ENCODE measurements at places on chromosomes 5 and 9.

GRCh38 chr5:79729679-79730078 lies 40.0 kb downstream of the CMYA5 start:
- DNase-seq, result no peak

GRCh38 chr9:100911273-100911672 lies 117.3 kb upstream of the PLPPR1 start:
- no peak for DNase-seq

GRCh38 chr5:97420646-97421045 lies 237.6 kb upstream of the RIOK2 start:
- no peak for DNase-seq

- DNase-seq, result no peak
These were observed 9.2 kb downstream of the DCANP1 start for GRCh38 chr5:135437796-135438560.

DNA sequence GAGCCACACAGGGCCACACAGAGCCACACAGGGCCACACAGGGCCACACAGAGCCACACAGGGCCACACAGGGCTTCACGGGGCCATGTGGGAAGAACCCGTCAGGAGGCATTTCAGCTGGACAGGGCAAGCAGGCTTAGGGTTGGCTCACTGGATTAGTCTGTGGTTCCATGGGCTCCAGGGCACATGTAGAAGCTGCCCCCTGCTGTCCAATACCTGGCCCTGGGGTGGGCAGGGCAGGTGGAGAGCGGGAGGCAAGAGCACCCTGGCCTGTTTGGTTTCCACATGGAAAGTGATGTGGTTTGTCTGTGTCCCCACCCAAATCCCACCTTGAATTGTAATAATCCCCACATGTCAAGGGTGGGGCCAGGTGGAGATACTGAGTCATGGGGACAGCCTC lies 16.4 kb upstream of the LPCAT1 start:
- no peak for DNase-seq

- DNase-seq, result no peak
These were observed 8.3 kb downstream of the NANS start for GRCh38 chr9:98064623-98065392.

- DNase-seq, result no peak
These were observed 8.7 kb downstream of the NREP start for GRCh38 chr5:111748304-111748763.

- no peak for DNase-seq
These were observed 49.8 kb downstream of the CERT1 start for GRCh38 chr5:75461679-75462078.

GRCh38 chr5:99083197-99083596 lies 154.4 kb upstream of the CHD1 start:
- no peak for DNase-seq

DNA sequence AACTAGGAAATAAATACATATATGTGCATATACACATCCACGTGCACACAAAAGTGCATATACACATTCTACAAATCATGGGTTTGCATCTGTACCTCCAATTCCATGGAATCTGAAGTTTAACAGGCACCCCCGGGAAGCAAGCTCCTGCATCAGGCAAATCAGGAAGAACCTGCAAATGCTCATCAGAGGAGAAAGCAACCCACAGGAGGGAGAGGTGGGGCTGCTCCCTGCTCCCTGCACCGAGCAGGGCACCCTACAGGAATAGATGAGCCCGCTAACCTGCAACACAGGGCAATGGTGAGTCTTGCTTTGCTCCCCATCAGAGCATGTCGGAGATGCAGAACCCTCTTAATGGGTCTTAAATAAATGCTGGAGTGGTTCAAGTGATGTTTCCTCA lies 151.3 kb downstream of the DAB2IP start:
- DNase-seq, result no peak

DNA sequence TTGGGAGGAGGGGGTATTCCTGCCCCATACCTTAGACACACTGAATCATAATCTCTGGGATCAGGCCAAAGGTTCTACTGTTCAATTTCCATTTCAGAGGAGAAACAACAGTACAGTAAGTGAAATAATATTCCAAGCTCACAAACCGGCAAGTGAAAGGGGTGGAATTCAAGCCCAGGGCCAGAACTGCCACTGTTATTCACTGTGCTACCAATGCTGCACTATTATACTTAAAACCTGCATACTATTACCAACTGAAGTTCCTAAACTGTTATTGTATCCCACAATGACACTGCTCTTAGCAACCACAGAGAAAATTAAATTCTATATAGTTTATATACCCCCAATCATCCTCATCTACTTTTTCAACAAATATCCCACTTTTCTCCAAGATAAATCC lies 24.6 kb downstream of the SSBP2 start:
- no peak for DNase-seq

- no peak for DNase-seq
These were observed 40.8 kb downstream of the LIFR start for GRCh38 chr5:38515646-38516045.

GRCh38 chr5:142906863-142907671 lies 136.9 kb downstream of the ARHGAP26 start:
- DNase-seq, result no peak

DNA sequence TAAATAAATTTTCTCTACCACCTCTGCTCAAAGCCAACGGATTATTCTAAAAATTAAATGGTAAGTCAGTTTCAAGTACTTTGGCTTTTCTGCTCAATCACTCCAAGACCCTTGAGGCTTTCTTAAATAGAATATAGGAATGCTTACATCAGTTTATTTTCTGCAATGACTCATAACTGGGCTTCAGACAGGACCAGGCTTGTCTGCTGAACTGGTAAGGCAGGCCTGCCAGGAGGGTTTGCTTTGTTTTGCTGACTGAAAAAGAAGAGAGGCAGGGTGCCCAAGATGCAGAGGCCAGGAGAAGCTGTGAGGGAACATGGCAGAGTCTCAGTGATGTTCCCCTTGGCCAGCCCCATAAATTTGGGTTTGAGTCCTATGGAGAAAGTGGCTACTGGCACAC lies 60.3 kb upstream of the EPB41L4A start:
- DNase-seq, result no peak

GRCh38 chr9:103474156-103474555 lies 479.0 kb downstream of the CYLC2 start:
- DNase-seq, result no peak

DNA sequence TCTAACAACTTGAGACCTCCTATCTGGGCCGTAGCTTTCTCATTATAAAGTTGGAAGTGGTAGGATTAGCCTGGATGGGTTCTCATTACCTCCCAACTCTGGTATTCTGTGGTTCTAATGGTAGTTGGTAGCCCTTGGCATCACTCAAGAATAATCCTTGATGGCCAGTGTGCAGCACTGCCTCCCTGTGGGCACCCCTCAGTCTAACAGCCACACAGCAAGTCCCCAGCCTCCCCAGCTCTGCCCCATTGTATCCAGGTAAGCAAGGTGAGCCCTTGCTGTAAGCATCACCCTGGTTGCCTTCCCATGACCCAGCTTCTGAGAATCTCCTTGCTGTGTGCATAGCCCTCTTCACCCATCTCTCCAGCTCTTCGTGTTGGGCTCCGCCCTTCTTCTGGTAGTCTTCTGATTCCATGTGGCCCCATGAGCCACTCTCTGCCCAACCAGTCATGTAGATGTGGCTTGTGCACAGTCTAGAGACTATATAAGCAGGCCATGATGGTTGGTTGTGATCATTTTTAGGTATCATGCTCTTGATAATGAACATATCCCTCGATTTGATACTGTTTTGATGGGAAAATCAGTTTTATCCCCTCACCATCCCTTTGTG lies 57.6 kb upstream of the GRHPR start:
- no peak for DNase-seq

GRCh38 chr5:54721951-54722654 lies 204.5 kb downstream of the SNX18 start:
- no peak for DNase-seq

DNA sequence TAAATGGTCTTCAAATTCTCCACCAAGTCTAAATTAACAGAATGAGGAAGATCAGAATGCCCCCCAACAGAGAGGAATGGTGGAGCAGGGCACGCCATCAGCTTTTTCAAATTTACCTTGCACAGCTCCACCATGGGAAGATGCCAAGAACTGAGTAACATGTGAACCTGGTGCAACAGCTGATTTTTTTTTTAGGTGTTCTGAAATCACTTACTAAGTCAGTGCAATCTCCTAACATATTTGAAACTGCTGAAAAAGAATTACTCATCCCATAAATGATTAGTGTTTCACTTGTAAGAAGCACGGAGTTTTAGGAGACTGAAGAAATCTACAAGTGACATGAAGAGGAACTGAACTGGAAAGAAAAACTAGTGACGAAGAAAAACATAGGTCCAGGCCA lies 5.1 kb downstream of the TMEM245 start:
- no peak for DNase-seq

- no peak for DNase-seq
These were observed 25.0 kb upstream of the SLC9A3 start for GRCh38 chr5:549229-549628.

GRCh38 chr5:113682497-113683136 lies 169.1 kb downstream of the YTHDC2 start:
- no peak for DNase-seq

- no peak for DNase-seq
These were observed 423.7 kb downstream of the ANXA1 start for GRCh38 chr9:73575101-73576060.

DNA sequence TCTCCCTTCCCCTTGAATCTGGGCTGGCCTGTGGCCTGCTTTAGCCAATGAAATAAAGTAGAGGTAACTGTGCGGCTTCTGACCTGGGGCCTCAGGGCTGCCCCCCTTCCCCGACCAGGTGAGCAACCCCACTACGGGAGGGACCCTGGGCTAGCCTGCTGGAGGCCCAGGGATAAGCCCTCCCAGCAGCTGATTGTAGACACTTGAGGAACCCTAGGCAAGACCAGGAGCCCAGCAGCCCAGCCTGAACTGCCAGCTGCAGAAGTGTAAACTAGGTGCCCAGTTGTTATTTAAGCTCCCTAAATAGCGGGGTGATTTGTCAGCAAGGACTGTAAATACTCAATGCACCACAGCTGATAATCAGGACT lies 41.3 kb downstream of the RAPGEF1 start:
- no peak for DNase-seq

DNA sequence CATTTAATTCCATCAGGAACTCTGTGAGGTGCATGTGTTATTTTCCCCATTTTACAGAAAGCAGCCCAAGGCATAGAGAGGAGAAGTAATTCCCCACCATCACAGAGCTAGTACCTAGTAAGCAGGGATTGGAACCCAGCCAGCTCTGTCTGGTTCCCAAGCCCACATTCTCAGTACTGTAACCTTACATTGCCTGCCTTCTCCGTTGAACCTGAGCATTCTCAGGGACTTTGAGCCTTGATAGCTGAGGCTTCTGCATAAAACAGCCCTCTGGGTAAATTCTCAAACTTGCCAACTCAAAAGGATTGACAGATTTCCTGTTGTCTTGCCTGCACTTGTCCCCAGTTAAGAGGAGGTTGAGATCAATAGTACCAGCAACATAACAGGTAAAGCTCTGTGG lies 9.2 kb upstream of the GLE1 start:
- no peak for DNase-seq

GRCh38 chr5:41831155-41831554 lies 39.1 kb downstream of the OXCT1 start:
- DNase-seq, result no peak

GRCh38 chr5:154794525-154795234 lies 39.5 kb downstream of the LARP1 start:
- no peak for DNase-seq

DNA sequence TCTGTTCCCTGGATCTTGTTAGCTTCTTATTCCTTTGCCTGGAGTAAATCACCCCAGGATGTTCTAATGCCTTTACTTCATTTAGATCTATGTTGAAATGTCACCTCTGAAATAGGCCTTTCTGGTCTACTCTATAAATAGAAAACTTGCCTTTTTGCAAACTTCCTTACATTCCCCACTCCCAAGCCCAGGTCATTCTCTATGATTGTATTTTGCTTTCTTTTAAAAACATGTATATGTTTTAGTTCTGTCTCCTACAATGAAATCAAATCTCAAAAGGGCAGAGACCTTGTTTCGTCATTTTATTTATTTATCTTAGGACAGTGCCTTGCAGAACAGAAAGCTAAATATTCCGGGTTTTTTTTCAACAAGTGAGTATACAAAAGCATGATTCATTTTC lies 1657.7 kb upstream of the C9orf72 start:
- no peak for DNase-seq

GRCh38 chr9:127567730-127568617 lies 44.1 kb upstream of the STXBP1 start:
- DNase-seq, result no peak

GRCh38 chr5:10684303-10685086 lies 76.5 kb downstream of the DAP start:
- no peak for DNase-seq

DNA sequence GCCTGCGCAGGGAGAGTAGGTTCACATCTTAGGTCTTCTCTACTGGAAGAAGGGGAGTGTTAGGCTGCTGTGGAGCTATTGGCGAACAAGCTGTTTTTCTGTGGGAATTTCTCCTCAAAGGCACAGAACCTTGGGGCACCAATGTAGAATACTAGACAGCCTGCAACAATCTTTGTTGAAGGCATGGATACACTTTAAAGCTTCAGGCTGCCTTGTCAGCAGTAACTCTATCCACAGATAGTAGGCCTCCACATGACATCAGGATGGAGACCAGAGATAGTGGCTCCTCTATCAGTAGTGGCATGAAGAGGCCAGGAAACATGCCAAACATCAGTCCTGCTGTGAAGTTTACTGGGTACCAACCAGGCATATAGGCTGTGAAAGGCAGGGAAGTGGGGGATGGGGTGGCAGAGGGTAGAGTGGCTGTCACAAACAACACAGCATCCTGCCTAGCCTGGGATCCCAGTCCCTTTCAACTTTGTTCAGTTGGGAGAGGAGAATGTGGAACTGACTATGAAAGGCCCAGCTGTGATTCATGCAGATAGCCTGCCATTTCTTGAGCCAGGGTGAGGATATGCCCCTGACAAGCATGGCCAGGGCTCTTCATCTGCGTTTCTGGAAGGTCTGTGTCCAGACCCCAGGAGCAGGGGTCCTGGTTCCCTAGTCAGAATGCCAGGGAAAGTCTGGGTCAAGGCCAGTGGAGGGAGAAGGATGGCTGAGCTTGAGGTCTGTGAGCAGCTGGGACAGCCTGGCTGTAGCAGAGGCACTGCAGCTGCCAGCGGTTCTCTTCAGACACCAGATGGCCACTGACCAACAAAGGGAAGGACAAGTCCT lies 1.0 kb upstream of the HK3 start:
- no peak for DNase-seq

DNA sequence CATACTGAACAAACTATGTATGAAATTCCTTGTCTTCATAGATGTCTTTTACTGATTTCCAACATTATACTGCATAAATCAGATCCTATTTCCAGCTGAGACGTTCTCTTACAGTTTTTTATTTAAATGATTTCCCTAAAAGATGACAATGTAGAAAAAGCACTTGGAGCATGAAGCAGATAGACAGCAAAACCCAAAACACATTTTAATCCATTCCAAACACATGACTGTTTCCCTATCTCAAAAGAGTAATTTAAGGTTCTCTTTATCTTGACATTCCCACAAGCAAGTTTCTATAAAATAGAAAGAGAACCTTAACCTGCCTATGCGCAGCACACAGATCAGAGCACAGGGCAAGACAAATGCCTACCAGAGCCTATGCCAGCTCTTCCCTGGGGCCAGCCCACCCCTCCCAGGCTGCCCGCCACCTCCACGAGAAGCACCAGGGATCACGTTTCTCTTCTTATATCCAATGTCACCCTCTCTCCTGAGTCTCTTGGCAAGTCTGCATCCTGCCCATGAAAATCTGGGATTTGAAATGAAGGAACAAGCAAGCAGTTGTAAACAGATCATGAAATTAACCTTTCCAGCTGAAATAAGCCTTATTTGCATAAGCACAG lies 52.4 kb downstream of the RETREG1 start:
- DNase-seq, result no peak

All from stimulated activated CD4-positive, alpha-beta T cell treated with anti-CD3 and anti-CD28 coated beads, Interleukin-15, amount 100 ng/mL, for 48 hours (primary cell).